ENCODE measurements at places on chromosomes 12 and 14. TPM values are rescaled to one million over a fixed set of nuclear protein-coding genes. Genes with fewer than 3 reads are reported as not detected.

- H3K36me3 ChIP-seq, result no peaks in the 10 kb centered on the region
- H3K4me3 ChIP-seq, result no peak overlapping the region
- no peaks in the 10 kb centered on the region for H3K4me1 ChIP-seq
These were observed 402.9 kb downstream of the ZFP36L1 start for GRCh38 chr14:68389943-68390342.

GRCh38 chr12:48001505-48002413 is 2.5 kb downstream of the COL2A1 start:
- H3K27me3 ChIP-seq, result peaks cover 93% of the 10 kb centered on the region
- H3K4me1 ChIP-seq, result peaks cover 32% of the 10 kb centered on the region
- DNase-seq, result no peak
- H3K4me3 ChIP-seq, result peak overlapping the region; percentile 41

- H3K36me3 ChIP-seq, result no peaks in the 10 kb centered on the region
- H3K4me1 ChIP-seq, result no peaks in the 10 kb centered on the region
- no peak for DNase-seq
These were observed 38.6 kb upstream of the KRR1 start for GRCh38 chr12:75549989-75550388.

GRCh38 chr12:124496584-124496983 is 70.8 kb downstream of the NCOR2 start:
- no peak for DNase-seq
- peaks cover 24% of the 10 kb centered on the region for H3K4me1 ChIP-seq
- no peak overlapping the region for H3K4me3 ChIP-seq
- peaks cover 3% of the 10 kb centered on the region for H3K36me3 ChIP-seq
- H3K27ac ChIP-seq, result no peak overlapping the region
- no peaks in the 10 kb centered on the region for H3K27me3 ChIP-seq

- DNase-seq, result no peak
- no peak overlapping the region for H3K4me3 ChIP-seq
- no peaks in the 10 kb centered on the region for H3K27me3 ChIP-seq
- H3K4me1 ChIP-seq, result no peaks in the 10 kb centered on the region
These were observed 98.3 kb downstream of the DNAH10 start for GRCh38 chr12:123860377-123860776.

- H3K4me3 ChIP-seq, result peak overlapping the region; percentile 1
- no peak for DNase-seq
- H3K4me1 ChIP-seq, result peaks cover 4% of the 10 kb centered on the region
- H3K36me3 ChIP-seq, result no peaks in the 10 kb centered on the region
- H3K27ac ChIP-seq, result no peak overlapping the region
These were observed 47.6 kb downstream of the MYBPC1 start for GRCh38 chr12:101642115-101643067.

GRCh38 chr12:12244341-12244740 is 22.5 kb downstream of the LRP6 start:
- H3K36me3 ChIP-seq, result no peaks in the 10 kb centered on the region
- peaks cover 6% of the 10 kb centered on the region for H3K4me1 ChIP-seq
- H3K4me3 ChIP-seq, result no peak overlapping the region
- no peak for DNase-seq
- H3K27ac ChIP-seq, result no peak overlapping the region

The ADGRD1 gene
- total RNA-seq, result not detected

The MGAT4C gene
- not detected for total RNA-seq

The KCNH5 gene
- not detected for total RNA-seq

The HEBP1 gene
- 21.2 TPM for total RNA-seq
